ENCODE measurements at places on chromosomes 2 and 18.

DNA sequence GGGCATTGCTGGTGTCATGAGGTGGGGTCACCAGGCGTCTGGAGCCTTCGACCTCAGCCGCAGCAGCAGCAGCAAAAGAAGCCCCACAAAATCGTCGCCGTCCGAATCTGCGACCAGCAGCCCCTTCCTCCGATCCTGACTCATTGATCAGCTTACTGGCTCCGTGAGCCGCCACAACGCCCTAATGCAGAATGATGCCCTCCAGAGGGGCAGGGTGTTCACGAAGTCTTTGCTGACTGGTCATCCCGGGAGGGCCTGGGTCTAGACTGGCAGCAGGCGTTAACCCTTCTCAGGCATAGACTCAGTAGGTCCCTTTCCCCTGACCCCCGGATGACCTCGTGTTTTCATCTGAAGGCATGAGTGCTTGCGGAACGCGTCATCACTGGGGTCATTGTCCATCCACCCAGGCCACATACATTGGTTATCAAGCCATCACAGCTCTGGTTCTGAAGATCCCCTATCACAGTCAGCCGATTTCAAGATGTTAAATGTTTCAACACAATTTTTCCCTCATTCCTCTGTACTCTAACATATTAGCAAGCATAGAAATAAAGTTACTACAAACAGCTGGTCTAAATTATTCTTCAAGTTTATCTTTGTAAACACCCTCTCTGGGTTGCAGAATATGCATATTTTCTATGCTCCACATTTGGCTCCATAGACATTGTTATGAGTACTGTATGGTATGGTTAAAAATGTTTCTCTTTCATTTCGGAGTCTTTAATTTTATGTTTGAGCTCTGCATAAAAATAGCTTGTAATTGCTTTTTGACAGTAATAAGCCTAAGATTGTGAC is 83.3 kb upstream of the SALL3 start:
- DNase-seq, result no peak

DNA sequence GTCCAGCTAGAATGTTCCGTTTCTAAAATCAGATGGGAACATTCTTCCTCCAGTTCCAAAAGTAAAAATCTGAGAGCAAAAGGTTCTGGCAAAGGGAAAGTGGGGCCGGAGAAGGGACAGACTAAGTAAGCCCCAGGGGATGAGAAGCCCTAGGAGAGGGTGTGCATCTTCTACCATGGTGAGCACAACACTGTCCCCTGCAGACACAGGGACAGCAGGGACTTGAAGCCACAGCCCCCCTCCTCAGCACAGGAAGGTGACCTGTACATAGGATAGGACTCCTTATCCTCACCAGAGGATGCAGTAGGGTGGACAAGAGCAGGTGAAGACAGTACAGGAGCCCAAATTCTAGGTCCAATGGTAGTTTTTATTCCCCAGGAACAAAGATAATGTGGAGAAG is 12.6 kb upstream of the ATRAID start:
- DNase-seq, result no peak

DNA sequence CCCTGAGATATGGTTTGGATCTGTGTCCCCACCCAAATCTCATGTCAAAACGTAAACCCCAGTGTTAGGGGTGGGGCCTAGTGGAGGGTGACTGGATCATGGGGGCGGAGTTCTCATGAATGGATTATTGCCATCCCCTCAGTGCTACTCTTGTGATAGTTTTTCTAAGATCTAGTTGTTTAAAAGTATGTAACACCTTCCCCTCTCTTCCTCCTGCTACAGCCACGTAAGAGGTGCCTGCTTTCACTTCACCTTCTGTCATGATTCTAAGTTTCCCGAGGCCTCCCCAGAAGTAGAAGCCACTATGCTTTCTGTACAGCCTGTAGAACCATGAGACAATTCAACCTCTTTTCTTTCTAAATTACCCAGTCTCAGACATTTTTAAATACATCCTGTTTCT is 16.9 kb downstream of the PUM2 start:
- no peak for DNase-seq

DNA sequence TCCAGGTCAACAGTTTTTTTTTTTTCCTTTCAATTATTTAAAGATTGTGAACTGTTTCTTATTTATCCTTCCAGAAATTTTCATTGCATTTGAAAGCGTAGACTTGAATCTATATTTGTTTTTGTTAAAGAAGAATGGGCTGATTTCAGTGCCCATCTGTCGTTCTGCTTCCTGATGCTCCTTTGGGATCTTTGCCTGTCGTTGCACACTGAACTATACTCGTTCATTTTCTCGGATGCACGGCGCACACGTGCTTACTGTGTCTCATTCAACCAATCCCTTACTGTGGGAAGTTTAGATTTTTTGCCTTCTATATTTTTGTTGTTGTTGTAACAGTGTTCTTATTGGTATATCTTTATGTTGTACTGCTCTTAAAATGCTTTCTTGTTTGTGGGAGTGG is 149.7 kb downstream of the VAPA start:
- no peak for DNase-seq

GRCh38 chr18:21998486-21998885 is 170.9 kb upstream of the GATA6 start:
- DNase-seq, result no peak

DNA sequence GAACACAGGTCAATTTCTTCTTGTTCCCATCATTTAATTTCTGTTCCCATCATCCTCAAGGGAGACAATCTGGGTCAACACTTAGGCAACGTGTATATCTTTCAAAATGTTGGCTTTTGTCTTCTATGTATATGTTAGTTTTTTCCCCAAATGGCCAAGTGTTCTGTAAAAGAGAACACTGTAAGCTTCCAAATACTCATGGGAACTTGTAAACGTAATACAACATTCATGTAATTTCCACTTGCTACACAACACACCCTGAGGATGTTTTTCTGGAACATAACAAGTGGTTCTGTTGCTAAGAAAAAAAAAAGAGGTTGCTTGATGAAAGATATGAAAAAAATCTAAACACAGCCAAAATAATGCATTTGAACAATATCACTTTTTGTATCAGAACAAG is 149.1 kb downstream of the ATAD2B start:
- DNase-seq, result no peak

GRCh38 chr2:221606424-221606823 is 34.3 kb upstream of the EPHA4 start:
- DNase-seq, result no peak

DNA sequence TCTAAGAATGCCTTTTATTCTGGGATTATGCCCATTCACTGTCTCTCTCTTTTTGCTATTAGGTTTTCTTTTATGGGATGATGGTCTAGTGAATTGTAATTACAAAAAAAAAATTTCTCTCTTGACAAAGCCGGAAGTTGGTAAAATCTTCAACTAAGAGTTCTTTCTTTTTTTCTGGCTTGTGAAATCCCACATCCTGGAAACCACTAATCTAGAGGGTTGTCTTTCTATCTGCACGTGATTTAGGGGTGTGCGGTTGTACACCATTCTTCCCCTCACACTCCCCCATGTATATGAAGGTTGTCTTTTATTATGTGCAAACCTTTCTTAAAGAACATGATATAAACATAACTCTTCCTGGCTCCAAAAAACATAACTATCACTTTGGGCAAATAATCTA is 52.0 kb downstream of the GATA6 start:
- DNase-seq, result no peak

GRCh38 chr2:27885234-27885633 is 5.0 kb downstream of the RBKS start:
- no peak for DNase-seq

DNA sequence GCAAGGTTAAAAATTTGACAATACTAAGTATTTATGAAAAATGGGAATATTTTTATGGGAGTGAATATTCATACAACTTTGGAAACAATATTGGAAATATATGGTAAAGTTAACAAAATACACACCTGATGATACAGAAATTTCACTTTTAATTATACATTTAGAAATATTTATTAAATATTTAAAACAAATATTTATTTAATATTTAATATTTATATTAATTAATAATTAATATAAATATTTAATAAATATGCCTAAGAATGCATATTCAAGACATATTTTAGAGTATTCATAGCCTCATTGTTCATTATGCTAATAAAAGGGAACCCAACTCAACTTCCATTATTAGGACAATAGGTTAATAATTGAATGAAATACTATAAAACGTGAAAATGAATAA is 7.0 kb upstream of the DYNAP start:
- DNase-seq, result no peak

GRCh38 chr18:24051031-24051947 is 36.7 kb downstream of the TTC39C start:
- no peak for DNase-seq

- DNase-seq, result no peak
Measured at GRCh38 chr18:57984490-57985115, 59.4 kb upstream of the NEDD4L start.

DNA sequence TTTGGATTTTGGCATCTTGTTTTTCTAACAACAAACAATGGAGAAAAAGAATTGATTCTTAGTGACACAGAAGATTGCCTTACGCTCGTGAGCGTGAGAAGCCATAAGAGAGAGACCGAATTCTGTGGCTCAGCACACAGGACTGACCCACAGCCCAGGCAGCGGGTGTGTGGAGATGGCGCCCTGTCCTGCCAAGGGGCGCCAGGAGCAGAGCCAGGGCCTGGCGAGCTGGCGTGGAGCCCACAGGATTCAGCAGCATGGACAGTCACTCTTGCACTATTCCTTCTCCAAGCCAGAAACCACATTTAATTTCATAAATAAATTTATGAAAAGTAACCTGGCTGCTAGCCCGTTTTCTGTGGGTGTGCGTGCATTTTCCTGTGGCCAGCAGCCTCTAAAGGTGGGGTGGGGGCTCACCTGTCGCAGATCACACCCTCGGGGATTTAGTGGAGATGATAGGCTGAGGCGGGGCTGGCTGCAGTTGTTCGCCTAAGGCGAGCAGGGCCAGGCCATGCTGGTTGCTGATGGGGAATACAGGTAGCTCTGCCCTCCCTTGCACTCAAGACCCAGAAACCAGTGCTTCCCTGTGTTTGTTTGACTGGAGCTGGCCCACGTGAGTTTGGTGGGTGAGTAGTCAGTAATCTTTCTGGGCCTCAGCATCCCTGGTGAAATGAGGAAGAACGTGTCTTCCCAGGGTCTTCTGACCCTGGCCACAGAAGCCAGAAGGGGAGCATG is 46.2 kb downstream of the FAM168B start:
- DNase-seq, result no peak

DNA sequence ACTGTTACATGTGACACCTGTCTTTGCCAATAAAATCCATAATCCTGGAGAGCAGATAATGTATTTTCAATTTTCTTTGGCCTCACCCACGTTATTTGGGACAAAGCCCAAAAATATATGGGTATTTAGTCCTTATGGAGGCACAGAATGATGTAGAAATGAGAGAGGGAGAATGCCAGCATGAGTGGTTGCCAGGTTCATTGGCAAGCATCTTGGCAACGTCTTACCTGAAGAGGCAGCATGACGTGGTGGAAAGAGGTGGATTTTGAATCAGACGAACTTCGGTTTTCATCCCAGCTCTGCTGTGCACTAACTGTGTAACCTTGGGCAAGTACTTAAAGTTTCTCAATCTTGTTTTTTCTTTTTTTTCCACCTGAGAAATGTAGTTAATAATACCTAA is 969.6 kb upstream of the PIK3C3 start:
- no peak for DNase-seq

DNA sequence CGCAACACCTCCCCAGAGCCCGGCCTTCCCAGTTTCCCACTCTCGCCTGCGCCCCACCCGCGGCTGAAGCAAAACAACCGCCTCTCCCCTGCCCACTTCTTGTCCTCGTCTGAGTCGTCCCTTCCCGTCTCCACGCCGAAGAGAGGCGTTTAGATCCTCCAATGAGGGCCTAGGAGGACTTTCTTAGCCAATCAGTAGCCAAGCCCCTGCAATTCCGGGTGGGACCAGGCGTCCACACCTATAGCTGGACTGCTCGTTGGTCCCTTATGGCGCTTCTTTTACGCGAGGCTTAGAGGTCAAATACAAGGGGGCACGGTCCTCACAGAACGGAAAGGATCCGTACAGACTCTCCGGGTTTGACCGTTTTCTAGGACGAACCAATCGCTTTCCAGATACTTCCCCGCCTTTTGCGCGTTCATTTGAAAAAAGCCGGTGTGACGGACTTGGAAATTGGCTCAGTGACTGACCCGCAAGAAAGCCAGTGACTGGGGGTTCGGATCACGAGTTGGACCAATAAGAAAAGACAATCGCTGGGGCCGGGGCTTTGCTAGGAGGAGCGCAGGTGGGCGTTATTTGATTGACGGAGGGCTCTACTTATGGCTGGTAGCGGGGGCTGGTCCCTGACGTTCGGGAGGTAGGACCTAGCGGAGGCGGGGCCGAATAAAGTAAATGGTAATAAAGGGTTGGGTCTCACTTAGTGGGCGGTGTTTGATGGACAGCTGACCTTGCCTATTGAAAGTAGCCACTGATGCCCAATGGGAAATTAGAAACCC is 581 bp upstream of the PPM1B start:
- peak; percentile 97 for DNase-seq

DNA sequence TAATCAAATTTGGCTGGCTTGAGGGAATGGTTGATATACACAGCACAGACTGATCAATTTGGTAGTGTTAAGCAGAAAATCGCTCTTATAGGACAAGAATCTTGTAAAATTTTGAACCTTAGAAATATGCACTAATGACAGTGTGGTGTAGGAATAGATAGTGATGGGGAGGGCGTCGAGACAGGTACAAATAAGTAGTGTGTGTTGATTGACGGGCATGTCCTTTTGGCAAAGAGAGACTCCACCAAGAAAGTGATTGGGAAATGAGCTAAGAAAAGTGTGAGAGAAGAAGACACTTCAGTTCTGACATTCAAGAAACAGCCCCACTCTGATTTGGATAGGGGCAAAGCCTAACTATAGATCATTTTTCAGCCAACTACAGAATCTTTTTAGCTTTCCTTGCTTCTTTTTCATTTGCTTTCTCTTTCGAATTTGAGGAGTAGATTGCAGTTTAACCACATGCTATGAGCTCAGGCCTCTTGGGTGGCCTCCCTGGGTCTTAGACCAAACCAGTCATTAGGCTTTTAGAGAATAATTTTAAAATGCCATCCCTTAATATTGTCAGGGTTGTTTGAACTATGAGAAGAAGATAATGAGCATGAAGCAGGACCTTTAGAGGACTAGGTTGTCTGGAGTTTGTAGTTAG is 127.1 kb downstream of the CERS6 start:
- no peak for DNase-seq

DNA sequence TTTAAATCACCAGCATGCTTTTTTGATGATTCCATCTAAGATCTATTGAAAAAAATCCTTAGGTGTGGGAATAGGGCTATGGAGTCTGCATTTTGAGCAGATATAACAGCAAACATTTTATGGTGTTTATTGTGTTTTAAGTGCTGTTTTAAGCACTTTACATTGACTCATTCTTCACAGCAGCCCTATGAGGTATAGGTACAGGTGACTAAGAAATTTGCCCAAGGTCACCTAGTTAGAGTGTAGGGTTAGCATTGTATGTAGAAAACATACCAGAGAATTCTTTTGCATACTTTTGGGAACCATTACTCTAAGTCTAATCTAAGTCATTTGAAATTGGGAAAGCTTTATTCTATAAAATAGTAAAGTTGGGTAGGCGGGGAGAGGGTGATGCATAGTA is 31.3 kb downstream of the PPM1B start:
- no peak for DNase-seq

GRCh38 chr2:55862673-55863390 is 60.8 kb downstream of the EFEMP1 start:
- peak; percentile 25 for DNase-seq
